ENCODE measurements at places on chromosomes 16 and 17.

- DNase-seq = no peak
Observed at GRCh38 chr16:51167170-51167895, 16.3 kb upstream of the SALL1 start.

GRCh38 chr16:14483819-14484385 is 146.2 kb downstream of the PARN start:
- DNase-seq = no peak

DNA sequence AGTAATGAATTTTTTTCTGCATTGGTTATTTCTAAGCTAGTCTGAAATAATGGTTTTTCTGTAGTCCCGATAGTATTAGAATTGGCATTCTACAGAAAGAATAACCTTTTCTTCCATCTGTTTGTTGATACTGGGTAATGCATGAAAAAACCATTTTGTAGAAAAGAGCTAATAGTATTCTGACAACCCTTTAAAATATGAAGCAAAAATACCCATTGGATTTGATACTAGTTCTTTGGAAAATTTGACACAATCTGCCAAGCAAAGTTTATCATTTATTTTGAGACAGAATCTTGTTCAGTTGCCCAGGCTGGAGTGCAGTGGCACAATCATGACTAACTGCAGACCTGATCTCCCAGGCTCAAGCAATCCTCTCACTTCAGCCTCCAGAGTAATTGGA is 366.8 kb upstream of the MON1B start:
- no peak for DNase-seq

- DNase-seq = no peak
Observed at GRCh38 chr17:78300962-78301820, 58.7 kb downstream of the SOCS3 start.

DNA sequence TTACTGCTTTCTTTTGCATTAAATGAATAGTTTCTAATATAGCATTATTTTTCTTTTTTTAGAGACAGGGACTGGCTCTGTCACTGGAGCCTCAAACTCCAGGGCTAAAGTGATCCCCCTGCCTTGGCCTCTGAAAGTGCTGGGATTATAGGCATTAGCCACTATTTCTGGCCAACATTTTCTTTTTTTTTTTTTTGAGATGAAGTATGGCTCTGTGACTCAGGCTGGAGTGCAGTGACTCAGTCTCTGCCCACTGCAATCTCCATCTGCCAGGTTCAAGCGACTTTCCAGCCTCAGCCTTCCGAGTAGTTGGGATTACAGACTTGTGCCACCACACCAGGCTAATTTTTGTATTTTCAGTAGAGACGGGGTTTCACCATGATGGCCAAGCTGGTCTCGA is 2.0 kb upstream of the DUXB start:
- no peak for DNase-seq

- no peak for DNase-seq
Observed at GRCh38 chr16:88003316-88003715, 52.1 kb downstream of the BANP start.

DNA sequence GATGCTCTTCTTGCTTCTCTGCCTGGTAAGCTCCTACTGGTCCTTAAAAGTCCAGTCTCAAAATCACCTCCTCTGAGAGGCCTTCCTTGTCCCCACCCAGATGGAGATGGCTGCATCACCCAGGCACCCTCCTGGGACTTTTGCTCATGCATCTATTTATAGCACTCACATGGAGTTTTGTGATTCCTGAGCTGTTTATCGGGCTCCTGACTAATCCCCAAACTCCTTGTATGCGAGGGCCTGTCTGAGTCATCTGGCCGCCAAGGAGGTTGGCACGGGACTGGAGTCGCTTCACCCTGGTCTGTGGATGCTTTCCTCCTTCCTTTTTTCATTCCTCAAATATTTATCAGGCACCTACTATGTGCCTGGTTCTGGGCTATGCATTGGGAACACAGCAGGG is 2.3 kb upstream of the MAP2K3 start:
- no peak for DNase-seq

DNA sequence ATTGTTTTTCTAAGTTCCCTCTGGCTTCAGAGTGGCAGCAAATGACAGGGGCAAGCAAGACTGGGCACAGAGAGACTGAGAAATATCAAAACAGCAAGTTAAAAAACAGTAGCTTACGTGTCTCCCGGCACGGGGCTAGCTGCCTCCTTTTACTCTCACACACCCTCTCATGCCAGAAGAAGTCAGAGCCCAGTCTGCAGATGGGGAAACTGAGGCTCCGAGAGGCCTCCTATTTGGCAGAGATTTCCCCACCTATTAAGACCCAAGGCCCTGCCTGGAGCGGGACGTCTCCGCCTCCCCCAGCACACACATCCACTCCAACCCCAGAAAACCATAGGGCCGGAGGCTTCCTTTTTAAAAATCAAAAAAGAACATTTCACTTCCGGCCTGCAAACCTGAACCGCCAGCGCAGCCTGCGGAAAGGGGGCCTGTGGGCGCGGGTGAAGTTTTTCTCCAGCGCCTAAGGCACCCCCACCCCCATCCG is 832 bp downstream of the CARHSP1 start:
- DNase-seq = no peak

DNA sequence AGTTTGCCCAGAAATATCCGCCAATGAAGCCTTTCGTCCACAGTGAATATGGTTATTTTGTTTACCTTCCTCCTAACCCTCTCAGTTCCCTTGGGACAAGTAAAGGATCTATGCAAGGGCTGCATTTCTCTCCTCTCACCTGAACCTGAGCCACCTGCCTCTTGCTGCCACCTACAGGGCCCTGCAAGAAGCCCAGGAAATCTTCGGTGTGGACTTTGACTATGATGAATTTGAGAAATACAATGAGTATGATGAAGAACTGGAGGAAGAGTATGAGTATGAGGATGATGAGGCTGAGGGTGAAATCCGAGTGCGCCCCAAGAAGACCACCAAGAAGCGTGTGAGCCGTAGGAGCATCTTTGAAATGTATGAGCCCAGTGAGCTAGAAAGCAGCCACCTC is 14.0 kb downstream of the SUPT6H start:
- DNase-seq = no peak

DNA sequence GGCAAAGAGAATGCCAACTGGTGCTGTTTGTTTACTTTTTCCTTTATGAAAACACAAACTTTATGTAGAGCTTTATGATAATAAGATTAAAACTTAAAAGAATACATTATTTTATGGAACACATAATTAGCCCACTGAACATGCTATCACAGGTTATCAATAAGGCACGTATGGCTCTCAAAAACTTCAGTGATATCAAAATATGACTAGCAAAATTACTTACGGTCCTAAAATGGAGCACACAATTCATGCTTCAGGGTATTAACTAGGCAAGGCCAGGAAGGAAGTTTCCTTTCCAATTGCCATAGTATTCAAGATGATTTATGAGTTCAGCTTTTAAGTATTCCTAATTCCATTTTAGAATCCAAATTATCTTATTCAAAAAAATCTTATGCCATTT is 3.6 kb downstream of the RNF43 start:
- no peak for DNase-seq

GRCh38 chr17:45172541-45173286 is 11.0 kb downstream of the HEXIM2 start:
- DNase-seq = peak; percentile 80

GRCh38 chr17:57505841-57506773 is 239.0 kb downstream of the CCDC182 start:
- DNase-seq = no peak

- DNase-seq = peak; percentile 93
Observed at GRCh38 chr17:68035131-68035522, 408 bp upstream of the KPNA2 start.

GRCh38 chr17:63398680-63399079 is 47.4 kb downstream of the CYB561 start:
- DNase-seq = no peak

- no peak for DNase-seq
Observed at GRCh38 chr16:12063004-12063395, 86.5 kb downstream of the SNX29 start.

- no peak for DNase-seq
Observed at GRCh38 chr16:30659507-30660423, 1.5 kb downstream of the FBRS start.

DNA sequence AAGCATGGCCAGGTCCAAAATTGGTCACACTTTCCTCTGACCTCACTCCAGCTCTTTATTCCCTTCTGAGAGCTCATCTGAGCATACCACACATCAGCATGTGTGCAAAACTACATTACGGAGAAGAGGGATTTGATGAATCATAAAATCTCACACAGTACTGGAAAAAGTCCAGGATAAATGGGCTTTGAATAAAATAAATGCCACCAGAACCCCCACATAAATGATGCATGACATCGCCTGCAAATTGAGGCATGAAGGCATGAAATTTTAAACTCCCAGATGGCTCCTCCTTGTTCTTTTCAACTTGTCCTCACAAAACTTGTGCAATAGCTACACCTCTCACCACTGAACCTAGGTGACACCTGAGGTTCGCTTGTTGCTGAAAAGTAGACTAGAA is 439.5 kb downstream of the CA10 start:
- DNase-seq = no peak
